ENCODE measurements at places on chromosomes 6 and 20.

DNA sequence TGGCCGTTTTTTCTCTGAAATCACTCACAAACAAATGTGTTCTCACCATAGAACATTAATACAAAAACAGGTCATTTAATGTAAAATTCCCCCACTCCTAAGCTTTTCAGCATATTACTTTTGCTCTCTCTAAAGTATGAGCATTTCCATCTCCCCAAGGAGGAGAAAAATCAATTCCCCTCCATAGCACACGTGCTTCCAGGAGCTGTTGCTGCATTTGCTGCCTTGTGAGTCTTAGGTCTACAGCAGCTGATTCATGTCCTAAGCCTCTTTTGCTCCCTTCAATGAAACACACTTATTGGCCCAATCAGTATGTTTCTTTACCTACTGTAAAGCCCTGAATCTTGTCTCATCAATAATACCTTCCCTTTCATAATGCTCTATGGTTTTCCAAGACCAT lies 6.4 kb upstream of the COL9A1 start:
- DNase-seq = no peak

GRCh38 chr6:21180155-21180554 lies 413.4 kb upstream of the SOX4 start:
- no peak for DNase-seq

- no peak for DNase-seq
Measured at GRCh38 chr6:11589261-11589660, 51.7 kb downstream of the TMEM170B start.

- DNase-seq = peak; percentile 38
Measured at GRCh38 chr6:167113935-167114910, 8.7 kb upstream of the CCR6 start.

DNA sequence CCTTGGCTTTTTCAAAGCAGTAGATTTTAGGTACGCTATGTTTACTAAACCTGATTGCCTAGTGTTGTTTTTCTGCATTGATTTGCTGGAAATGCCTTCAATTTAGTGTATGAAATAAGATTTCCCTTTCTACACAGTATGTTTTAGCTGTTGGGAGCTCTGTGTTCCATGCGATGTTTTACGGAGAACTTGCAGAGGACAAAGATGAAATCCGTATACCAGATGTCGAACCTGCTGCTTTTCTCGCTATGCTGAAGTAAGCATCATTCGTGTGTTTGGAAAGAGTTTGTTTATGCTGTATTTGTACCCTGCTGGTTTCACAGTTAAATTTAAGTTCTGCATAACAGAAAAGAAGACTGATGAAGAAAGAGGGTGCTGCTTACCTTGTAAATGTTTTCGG lies 1.9 kb downstream of the BTBD3 start:
- DNase-seq = no peak

GRCh38 chr6:146859795-146860495 lies 261.2 kb downstream of the ADGB start:
- DNase-seq = no peak

- no peak for DNase-seq
Measured at GRCh38 chr20:18973529-18974173, 160.1 kb downstream of the SCP2D1 start.

- no peak for DNase-seq
Measured at GRCh38 chr6:125294925-125295324, 6.8 kb downstream of the HDDC2 start.

GRCh38 chr6:37943436-37944058 lies 124.0 kb downstream of the ZFAND3 start:
- no peak for DNase-seq

- no peak for DNase-seq
Measured at GRCh38 chr6:140774080-140774505, 1358.6 kb upstream of the GJE1 start.

GRCh38 chr6:40882323-40882997 lies 156.6 kb downstream of the UNC5CL start:
- DNase-seq = no peak

GRCh38 chr6:34445313-34445860 lies 19.5 kb upstream of the RPS10 start:
- DNase-seq = no peak

- DNase-seq = no peak
Measured at GRCh38 chr20:61120595-61121515, 131.2 kb upstream of the CDH4 start.

DNA sequence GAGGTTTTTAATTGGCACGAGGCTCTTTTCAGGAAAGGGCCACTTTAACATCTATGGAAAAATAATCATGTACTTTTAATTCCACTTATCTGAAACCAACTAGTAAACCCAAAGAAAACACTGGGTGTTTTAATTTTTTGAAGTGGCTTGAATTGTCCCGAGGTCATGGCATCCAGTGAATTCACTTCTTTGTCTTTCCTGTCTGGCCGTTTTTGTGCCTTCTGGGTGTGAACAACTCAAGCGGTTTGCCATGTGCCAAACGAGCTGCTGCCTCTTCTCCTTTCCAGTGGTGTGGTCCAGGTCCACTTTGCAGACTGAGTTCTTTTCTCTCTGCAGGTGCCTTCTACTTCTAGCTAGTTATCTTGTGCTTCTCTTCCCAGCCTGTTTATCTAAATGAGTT lies 117.5 kb downstream of the PLCB4 start:
- no peak for DNase-seq

DNA sequence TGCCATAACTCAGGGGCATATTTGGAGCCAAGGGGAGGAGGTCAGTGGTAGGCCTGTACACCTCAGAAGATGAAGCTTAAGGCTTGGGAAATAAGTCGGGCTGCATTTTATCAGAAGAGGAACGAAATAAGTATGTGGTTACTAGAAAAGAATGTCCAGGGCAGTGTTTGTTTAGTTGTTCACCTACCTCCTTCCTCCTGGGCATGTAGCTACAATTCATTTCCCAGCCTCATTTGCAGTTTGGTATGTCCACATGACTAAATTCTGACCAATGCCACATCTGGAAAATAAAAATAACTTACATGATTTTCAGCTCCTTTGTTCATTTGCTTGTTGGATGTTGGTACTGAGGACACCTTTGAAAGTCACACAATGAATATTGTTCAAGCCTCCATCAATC lies 294.5 kb upstream of the RGS17 start:
- no peak for DNase-seq

All from esophagus squamous epithelium (tissue), 5 donors.